ENCODE measurements at places on chromosomes 1 and 21.
A peak's percentile ranks its signal among the peaks of the same experiment; 100 is the strongest.

DNA sequence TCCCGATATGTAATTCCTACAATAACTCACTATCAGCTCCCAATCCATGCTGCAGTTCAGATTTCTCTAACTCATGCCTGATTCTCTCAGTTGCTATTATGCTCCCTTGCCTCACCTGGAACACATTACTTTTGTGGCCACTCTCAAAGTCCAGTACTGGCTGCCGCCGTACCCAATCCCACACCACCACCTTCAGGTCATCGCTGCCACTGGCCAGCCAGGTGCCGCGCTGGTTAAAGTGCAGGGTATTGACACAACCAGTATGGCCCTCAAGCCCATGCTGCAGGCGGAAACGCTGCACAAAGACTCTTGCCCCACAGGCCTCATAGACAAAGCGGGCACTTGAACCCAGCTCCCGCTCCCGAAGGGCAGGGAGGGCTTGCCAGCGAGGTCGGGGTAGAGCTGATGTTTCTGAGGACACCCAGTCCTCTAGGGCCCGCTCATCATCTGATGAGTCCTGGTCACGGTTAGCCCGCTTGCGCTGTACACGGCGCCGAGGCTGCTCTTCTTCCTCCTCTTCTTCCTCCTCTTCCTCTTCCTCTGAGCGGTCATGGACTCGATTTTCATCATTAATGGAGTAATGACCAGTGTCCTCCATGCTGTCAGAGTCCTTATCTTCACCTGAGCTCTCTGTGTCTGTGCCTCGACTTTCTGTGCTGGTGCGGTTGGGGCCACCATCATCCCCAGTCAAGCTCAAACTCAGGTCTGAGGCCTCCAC is 22.6 kb downstream of the DCAF8 start:
- no peak for DNase-seq

GRCh38 chr1:94660994-94661393 is 119.4 kb upstream of the F3 start:
- DNase-seq = peak; percentile 17

- peak; percentile 80 for DNase-seq
Observed at GRCh38 chr21:32257962-32258785, 20.7 kb downstream of the MIS18A start.

- DNase-seq = no peak
Observed at GRCh38 chr1:150233359-150234308, 2.3 kb downstream of the ANP32E start.

- no peak for DNase-seq
Observed at GRCh38 chr1:178986204-178986603, 39.5 kb upstream of the FAM20B start.

All from HFFc6 (cell line).